ENCODE measurements at places on chromosomes 11 and 22.
A peak's percentile ranks its signal among the peaks of the same experiment; 100 is the strongest.

DNA sequence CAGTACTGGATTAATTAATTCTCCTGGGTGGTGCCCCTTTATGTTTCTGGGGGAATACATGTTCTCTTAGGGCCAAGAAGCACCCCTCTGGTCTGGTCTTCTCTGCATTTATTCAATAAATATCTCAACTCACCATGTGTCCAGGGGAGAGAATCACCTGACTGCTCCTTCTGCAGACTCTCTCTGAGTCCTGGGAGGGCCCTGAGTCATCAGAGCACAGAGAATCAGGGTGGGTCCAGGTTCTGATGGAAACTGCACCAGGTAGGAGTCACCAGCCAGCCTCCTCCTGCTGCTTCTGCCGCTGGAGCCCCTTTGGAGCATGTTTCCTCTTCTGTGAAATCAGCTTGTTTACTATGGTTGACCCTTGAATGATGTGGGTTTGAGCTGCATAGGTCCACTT lies 107.7 kb upstream of the PLET1 start:
- DNase-seq, result no peak

GRCh38 chr11:86101941-86102407 lies 33.1 kb upstream of the PICALM start:
- no peak for DNase-seq

GRCh38 chr22:44721213-44721612 lies 19.2 kb downstream of the PRR5 start:
- DNase-seq, result no peak

DNA sequence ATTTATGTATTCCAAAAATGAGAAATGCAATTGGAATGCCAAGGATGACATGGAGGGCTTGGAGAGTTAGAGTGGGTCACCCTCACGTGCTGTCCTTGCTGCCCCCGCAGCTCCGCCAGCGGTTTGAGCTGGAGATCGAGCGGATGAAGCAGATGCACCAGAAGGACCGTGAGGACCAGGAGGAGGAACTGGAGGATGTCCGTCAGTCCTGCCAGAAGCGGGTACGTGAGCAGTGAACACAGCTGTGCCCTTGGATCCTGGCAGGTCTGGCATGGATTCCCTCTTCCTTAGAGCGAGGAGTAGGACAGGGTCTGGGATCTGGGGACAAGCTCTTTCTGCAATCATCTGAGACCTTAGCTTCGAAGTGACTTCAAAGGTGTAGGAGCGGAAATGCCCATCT lies 166.2 kb downstream of the MYO18B start:
- no peak for DNase-seq

- DNase-seq, result no peak
Observed at GRCh38 chr11:126277780-126278179, 5.1 kb upstream of the TIRAP start.

DNA sequence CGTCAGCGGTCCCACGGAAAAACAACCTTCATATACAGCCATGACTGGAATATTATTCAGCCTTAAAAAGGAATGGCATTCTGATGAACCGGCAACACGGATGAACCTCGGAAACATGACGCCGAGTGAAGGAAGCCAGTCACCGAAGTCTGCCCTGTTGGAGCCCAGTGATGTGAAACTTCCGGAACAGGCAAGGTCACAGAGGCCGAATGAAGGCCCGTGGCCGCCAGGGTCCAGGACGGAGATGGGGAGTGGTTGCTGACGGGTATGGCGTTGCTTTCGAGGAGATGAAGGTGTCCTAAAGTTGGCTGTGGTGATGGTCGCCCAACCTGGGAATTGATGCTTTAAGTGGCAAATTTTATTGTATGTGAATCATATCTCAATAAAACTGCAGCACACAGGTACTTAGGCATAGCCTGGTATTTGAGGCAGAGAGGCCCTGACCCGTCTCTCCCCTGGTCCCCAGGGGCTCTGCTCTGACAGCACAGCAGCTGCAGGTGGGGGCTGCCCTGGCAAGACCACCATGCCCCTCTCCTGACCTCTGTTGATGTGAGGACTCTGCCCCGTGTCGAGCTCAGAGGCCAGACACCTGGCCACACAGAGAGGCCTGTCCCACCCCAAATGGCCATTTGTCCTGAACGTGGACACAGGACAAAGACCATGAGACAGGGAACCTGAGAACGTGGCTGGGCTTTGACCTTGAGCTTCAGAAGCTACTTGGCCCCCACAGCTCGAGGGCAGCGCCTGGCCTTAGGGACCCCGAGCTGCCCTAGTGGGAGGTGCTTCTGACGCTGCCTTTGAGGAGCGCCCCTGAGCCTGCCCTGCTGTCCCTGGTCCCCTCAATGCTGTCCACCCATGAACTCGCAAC lies 1090.8 kb downstream of the BRD1 start:
- no peak for DNase-seq

- DNase-seq, result peak; percentile 58
Observed at GRCh38 chr22:36331306-36331911, 56.4 kb downstream of the MYH9 start.

DNA sequence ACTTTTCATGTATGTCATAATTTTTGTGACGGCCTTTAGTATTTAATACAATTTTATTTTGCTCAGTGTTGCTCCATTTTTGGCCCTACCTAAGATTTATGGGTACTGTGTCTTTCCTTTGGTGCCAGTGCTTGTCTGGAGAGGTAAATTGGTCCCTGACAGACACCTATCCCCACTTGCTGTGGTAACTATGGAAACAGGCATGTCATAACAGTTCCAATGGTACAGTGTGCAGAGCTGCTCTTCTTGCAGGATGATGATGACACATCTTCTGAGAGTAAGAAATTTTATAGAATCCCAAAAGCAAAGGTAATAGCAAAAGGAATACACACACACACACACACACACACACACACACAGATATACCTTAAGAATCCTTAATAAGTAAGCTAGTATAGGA lies 118.5 kb downstream of the ELP4 start:
- no peak for DNase-seq

DNA sequence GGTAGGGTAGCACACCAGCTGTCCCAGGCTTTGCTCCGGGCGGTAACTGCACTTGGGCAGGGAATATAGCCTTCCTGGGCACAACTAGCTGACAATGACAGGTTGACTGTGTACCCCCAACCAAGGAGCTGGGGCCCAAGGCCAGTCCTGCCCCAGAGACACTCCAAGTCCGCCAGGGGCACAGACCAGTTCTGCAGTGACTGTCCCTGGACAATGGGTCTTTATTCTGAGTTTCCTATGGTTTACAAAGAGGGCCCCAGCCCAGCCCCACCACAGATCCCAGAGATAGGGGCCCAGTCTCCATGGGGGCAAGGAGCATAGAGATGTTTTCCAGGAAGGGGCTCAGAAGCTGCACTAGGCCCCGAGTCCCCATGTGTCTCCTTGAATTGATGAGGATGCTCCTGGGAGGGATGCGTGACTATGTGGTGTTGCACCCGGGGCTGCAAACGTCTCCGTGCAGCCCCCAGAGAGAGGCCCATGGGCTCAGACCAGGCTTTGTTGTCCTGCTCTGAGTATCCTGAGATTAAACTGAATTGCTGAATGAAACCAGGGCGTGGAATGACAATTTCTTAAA lies 48.4 kb downstream of the CD6 start:
- DNase-seq, result no peak

GRCh38 chr22:44567846-44568493 lies 69.9 kb upstream of the RTL6 start:
- DNase-seq, result no peak

- DNase-seq, result no peak
Observed at GRCh38 chr11:93500759-93501158, 42.4 kb downstream of the SMCO4 start.

GRCh38 chr22:48881326-48881980 lies 946.2 kb downstream of the BRD1 start:
- DNase-seq, result no peak

DNA sequence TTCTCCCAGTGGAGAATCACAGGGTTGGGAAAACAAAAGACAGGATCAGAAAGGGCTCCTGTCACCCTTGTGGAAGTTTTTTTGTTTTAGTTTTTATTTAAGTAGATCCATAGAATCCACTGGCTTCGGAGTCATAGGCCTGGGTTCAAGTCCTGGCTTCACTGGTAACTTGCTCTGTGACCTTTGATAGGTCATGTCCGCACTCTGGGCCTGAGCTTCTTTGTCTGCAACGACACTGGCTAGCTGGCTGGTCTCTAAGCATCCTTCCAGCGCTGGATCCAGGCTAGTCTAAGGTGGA lies 1.4 kb downstream of the ZFTA start:
- DNase-seq, result no peak
